ENCODE measurements at places on chromosomes 3 and 15.

- no peak for DNase-seq
Measured at GRCh38 chr3:141267629-141268028, 36.0 kb downstream of the PXYLP1 start.

- no peak for DNase-seq
Measured at GRCh38 chr3:85800676-85801075, 841.9 kb downstream of the CADM2 start.

- no peak for DNase-seq
Measured at GRCh38 chr3:55570271-55570711, 83.2 kb upstream of the WNT5A start.

DNA sequence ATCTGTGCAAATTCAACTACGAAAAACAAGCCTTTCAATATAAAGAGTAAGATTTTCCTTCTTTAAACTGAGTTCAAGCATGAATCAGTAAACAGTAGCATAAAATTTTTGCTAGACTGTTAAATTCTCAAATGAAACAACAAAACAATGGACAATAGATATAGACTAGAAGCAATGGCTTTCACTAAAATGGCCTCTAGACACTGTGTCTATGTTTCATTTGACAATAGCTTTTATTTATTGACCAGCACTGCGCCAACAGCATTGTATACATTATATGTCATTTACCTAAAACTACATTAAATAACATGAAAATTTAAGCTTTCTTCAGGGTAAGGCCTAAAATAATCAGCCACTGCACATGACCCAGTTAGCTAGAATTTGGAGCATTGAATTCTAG, 148.5 kb downstream of the DUT start:
- DNase-seq, result no peak

DNA sequence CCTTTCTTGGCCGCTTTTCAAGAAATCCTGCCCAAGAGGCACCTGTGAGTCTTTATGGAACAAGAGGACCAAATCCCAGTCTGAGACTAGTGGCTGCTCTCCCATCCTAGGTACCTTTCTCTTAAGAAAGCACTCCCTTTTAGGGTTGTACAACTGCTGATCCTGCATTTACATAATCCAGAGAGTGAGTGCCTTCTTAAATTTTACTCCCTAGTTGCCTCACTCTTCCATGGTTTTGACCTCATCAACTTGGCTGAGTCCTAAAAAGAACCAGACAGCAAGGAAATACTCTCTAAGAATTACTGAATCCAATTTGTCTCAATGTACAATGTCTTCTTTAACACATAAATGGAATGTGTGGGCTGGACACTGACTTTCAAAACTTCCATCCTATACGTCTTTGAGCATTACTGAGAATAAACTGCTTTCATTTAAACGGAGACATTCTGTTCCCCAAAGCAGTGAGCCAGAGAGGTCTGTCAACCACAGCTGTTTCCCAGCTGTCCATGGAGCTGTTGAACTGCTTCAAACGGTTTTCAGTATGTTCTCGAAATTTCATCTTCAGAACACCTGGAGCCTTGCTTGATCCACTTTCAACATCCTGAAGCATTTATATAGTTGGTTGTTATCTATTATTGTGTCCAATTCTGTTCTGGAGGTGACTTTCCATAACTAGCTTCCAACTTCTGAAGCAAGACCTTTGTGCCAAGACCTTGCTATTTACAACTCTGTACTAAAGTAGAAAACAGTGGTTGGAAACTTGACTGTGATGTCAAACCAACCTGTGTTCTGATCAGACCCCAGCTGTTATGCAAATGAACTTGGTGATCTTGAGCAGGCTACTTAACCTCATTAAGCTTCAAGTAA, 179.1 kb downstream of the SLC9A9 start:
- no peak for DNase-seq

DNA sequence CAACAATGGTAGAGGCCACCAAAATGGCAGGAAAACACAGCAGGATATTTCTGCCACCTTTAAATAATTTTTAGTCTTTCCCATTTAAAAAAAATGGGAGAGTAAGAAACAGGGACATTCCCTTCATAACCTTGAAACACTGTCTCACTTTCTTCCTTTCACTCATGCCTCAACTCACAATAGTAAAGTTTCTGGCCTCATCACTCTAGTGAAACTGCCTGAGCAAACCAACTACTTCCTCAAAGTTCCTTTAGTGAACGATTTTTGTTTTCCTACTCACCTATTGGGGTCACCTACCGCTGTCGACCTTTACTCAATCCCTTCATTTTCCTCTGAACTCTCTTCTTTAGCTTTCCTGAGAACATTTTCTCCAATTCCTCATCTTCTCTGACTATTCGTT, 33.0 kb downstream of the SHC4 start:
- DNase-seq, result no peak

DNA sequence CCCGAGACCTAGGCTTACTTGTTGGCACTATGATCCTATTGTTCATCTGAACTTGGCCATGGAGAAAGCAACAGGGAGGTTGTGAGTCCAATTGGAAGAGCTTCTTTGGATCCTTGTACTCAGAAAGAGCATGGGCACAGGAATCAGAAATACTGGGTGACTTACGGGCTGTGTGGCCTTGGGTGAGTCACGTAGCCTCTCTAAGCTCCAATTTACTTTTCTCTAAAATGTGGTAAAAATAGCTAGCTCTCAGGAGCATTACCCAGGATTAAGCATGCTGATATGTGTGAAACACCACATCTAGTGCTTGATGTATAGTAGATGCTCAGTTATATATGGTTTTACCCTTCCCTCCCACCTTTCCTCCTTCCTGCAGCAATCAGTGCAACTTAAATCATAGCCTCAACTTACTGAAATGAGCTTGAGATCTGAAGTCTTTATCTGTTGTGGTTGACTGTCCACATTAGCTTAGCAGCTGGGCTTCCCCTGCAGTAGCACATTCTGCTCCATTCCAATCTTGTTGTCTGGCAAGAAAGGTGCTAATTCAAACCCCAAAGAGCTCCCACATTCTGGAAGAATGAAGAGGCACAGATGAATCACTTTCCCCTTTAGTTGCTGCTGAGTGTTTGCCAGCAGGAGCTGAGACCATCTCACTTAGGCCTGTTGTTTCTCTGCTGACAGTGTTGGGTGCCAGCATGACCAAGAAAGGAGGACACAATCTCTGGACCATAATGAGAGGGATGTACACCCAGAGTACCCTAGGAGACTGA, 299.1 kb upstream of the TRIM42 start:
- DNase-seq, result no peak

GRCh38 chr3:187880851-187881250, 135.6 kb upstream of the BCL6 start:
- no peak for DNase-seq

DNA sequence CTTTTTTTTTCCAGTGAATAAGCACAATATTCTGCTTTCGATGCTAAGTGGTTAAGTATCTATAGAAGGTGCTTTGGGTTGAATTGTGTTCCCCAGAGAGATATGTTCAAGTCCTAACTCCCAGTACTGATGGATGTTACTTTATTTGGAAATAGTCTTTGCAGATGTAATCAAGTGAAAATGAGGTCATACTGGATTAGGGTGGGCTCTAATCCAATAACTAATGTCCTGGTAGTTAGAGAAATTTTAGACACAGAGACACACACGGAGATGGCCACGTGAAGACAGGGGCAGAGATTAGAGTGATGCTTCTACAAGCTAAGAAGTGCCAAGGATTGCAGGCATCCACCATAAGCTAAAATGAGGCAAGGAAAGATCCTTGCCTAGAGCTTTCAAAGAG, 662.3 kb downstream of the NAALADL2 start:
- DNase-seq, result no peak

DNA sequence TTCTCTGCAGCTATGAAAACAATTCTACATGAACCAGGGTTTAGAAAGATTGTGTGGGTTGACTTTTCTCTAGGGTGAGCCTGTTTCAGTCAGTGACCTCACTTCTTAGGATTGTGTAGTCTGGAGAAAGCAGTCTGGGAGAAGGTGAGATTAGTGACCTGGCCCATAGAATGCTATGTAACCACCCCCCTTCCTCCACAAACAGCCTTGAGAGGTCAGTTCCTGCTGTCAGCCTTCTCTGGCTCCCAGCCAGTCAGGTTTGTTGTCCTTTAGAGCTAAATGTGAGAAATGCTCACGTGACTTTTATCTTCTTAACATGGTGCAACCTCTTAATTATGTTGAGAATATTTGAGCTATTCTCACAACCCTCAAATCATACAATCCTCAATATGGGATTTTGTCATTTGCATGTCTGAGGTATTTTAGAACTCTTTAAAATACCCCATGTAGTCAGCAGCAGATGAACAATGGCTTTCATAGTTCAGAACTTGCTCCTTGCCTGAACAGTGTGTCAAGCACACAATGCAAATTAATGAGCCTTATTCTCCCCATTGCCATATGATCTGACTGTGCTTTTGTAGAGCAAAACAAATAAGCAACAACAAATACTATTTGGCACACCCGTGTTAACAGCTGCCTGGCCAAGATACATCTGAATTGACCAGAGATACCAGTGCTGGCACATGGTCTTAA, 311.6 kb downstream of the CNTN6 start:
- no peak for DNase-seq

GRCh38 chr3:17678116-17678741, 64.2 kb downstream of the TBC1D5 start:
- DNase-seq, result no peak

GRCh38 chr15:38401106-38401505, 52.8 kb upstream of the FAM98B start:
- no peak for DNase-seq

DNA sequence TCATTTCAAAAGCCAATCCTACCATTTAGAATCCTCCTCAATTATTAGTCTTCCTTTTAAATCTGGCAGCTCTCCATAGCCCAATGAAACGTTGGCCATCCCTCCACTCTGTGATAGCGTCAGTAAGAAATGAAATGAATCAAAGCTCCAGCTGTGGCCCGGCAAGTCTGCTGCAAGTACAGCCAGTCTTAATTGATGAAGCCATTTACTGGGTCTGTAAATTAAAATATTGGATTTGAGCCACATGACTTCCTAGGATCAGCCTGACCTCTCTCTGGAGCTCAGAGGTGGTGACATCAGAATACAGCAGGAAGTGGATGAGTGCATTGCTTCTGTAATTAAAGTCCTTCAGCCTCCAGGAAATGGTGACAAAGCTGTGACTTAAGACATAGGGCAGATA, 347.0 kb upstream of the LMCD1 start:
- DNase-seq, result no peak

DNA sequence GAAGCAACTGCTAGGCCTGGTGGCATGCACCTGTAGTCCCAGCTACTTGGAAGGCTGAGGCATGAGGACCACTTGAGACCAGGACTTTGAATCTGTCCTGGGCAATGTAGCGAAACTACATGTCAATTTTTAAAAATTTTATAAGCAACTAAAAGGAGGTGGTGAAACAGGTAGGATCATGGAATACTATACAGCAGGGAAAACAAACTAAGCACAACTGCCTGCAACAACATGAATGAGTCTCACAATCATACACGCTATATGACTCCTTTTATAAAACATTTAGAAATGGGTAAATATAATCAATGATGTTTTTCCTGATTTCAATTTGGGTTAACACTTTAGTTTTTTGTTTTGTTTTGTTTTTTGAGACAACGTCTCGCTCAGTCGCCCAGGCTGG, 29.5 kb upstream of the CNBP start:
- DNase-seq, result no peak

DNA sequence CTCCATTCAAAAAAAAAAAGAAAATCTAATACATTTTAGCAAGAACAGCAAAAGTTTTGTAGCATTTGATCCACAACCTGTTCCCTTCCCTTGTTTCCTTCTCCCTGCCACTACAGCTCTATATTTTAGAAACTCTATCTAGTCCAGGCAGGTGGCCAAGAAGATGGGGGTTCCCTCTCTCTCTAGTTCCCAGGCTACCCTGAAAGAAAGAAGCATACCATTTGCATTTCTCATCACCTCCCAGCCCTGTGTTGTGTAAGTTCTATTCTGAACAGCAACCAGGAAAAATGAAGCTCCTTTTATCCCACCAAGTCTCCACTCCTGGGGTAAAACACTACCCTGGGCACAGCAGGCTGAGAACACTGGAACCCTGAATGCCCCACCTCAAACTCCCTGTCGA, 100.0 kb downstream of the PCCB start:
- no peak for DNase-seq

DNA sequence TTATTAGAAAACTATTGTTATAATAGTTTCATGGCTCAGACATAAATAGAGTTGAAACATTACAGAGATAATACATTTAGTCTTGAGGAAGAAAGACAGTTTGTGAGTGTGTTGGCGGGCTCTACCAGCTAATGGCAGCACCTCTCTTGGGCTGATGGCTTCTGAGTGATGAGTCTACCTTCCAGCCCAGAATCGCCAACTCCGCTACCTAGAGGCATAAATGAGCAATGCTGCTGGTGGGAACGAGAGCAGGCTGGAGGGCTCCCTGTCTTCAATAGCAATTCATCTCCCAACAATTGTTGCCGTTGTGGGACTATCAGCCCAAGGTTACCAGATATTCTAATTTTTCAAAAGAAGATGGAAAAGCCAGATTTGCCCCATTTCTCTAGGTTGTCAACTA, 388.7 kb downstream of the FOXP1 start:
- no peak for DNase-seq

DNA sequence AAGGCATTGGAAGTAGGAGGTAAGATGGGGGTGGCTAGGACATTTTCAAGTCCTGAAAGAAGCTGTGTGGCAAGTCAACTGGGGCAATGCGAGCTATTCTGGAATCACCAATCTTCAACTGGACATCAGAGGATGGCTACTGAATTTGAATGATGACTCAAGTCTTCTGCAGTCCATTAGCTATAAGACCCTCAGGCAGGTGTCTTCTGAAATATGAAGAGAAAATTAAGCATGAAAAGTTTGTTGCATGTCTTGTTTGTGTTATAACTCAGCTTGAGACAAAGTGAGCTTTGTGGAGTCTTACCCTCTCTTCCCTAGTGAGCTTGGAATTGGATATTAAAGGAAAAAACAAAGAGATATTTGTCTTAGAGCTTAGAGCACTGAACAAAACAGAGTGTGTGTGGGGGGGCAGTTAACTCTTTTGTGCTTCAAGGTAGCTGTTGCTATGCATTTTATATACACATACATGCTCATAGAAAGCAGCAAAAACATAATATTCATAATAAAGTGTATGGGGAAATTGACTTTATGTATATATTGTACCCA, 979.1 kb downstream of the MCTP2 start:
- no peak for DNase-seq

DNA sequence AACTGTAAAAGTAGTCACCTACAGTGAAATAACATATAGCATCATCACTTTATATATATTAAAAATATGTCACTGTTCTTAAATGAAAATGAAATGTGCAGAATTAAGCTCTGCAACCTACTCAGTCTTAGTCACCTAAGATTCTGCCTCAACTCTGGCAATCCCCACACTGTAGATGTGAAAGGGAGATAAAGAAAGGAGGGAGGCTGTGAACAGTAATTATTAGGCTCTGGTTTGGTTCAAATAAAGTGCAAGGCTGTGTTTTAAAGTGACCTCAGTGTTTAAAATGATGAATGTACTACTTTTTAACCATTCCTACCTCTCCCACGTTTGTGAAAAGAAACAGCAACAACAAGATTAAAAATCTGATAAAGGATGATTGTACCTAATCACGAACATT, 72.2 kb downstream of the ATP8B4 start:
- no peak for DNase-seq

DNA sequence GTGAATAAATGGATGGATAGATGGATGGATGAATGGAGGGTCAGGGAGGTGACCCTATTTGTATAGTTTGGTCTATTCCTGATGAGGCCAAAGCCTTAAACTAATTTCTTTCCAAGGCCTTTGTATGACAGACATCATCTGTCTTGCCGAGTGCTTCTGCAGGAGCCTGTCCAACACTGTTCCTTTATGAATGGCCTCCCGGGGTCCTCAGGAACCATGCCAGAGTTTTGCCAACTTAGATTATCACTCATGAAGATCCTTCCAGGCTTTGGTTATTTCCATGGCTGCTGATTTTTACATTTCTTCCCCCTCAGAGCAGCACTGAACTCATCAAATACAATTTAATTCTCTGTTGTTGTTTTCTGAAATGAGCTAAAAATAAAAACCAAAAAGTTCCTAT, 133.0 kb upstream of the SOX2 start:
- DNase-seq, result no peak

Data from SHP77 treated with DMSO at 0.1 percent for 48 hours (cell line).